ENCODE measurements at places on chromosomes 6 and 20.

DNA sequence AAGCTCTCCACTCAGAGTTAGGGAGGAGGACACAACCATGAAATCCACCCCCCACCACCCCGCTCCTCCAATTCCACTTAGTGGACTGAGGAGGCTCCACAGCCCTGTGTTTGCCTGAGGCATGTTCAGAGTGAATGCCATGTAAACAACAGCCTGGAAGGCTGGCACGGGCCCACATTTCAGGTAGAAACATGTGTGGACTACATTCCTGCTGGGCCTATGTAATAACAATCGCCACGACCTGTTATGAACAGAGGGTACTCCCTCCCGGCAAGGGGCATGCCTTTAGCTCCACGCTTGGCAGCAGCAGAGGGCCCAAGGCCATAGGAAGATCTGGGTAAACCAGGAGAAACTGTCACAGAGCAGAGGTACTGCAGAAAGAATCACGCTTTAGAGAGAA lies 65.5 kb downstream of the ISM1 start:
- DNase-seq, result no peak

- no peak for DNase-seq
Observed at GRCh38 chr6:115958958-115959357, 101.7 kb downstream of the FRK start.

- no peak for DNase-seq
Observed at GRCh38 chr20:7327810-7328209, 560.3 kb downstream of the BMP2 start.

- DNase-seq, result no peak
Observed at GRCh38 chr6:164838068-164838615, 471.3 kb downstream of the C6orf118 start.

DNA sequence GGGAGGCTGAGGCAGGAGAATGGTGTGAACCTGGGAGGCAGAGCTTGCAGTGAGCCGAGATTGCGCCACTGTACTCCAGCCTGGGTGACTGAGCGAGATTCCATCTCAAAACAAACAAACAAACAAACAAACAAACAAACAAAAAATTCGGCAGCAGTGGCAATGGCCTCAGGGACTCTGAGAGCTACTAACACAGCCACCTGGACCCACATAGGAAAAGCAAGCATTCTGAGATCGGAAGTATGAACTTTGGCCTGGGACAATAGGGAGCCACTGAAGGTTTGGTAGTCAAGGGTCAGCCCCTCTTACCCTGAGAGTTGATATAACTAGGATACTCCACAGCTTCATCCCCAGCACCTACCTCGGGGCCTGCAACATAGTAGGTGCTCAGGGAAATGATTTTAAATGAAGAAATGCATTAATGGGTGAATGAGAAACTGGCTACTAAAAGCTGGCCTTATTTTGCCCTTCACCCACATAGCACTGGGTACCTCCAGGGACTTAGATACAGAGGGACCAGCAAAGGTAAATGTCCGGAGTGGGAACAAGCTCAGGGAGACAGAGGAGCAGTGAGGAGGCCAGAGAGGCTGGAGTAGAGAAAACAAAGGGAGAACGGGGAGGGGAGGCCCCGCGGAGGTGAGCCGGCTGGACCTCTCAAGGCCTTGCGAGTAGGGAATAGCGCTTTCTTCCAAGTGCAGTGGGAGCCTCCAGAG lies 46.6 kb upstream of the PTGIS start:
- DNase-seq, result no peak

DNA sequence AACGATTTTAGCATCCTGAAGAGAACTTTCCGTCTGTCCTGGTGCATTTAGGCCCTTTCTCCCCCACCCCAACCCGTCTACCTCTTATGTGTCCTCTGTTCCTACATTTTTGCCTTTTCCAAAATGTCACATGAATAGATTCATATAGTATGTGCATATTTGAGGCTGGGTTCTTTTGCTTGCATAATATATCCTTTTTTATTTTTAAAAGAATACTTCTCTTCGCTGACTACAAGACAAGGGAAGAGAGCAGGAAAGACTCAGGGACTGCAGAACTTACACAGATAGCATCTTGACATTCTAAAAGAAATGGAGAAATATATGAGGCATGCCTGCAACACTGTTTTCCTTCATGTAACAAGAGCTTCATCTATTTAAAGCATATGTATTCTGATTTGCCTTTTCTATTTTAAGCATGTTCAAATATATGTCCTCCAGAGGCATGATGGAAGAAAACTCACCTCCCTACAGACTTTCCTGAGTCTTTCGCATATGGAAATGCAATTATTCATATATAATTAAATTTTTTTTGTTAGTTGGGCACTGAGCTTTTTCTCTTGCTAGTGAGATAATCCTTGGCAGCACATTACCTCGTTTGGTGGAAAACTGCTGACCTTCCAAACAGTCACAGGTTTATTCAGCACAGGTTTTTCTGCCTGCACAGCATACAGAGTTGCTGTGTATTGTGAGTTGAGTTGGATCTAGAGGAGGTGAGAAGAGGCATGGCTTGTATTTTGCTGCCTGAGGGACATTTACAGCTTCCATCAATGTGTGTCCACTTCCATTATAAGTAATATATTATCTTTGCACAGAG lies 170.0 kb downstream of the AKAP7 start:
- no peak for DNase-seq

- no peak for DNase-seq
Observed at GRCh38 chr6:12974551-12974950, 258.0 kb downstream of the PHACTR1 start.

DNA sequence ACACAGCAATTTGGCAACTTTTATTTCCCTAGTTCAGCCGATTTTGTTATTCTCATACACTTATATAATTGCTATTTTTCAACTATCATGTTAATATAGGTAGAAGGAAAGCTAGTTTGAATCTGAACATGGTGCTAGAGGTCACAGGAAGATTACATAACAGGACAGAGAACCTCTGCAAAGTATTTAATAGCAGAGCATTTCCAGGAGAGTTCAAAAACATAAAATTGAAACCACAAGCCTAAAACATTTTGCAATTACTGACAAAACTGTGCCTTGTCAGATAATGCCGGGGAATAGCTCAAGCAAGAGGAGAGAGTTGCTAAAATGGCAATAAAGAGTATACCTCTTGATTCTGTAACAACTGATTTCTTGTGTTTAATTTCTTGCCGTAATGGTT lies 70.8 kb downstream of the TFAP2B start:
- DNase-seq, result no peak

- no peak for DNase-seq
Observed at GRCh38 chr20:25259788-25260254, 11.9 kb downstream of the PYGB start.

DNA sequence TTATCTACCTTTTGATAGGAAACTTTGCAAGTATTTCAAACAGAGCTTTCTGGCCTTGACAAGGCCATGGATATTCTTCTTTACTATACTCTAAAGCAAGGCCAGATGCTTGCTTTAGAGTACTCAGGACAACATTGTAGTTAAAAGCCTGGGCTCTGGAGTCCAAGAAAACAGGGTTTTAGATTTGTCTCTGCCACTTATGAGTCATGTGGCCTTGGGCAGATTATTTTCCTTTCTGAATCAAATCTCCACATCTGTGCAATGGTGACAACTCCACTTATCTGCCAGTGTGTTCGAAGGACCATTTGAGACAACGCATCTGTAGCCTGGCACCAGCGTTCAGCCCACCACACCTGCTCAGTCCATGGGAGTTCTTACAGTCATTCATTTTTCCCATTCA lies 265.9 kb upstream of the RIN2 start:
- DNase-seq, result no peak

GRCh38 chr6:87766211-87766610 lies 64.2 kb upstream of the AKIRIN2 start:
- DNase-seq, result no peak

DNA sequence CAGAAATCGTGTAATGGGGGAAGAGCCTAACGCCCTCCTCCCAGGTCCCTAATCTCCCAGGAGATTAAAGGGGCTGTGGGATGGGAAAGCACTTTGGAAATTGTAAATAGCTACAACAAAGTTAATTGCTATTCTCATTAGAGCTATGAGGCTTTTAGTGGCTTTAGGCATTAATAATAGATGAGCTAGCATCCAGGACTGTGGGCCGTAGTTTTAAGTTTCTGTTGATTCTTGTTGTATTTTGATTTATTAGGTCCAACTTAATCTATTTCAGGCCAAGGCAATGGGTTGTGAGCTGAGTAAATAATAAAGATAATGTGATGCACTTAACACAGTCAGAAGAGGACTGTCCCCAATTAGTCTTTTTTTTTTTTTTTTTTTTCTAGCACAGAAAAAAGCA lies 67.7 kb downstream of the ANKRD6 start:
- DNase-seq, result peak; percentile 36

GRCh38 chr6:154447954-154448353 lies 62.5 kb downstream of the CNKSR3 start:
- DNase-seq, result no peak

GRCh38 chr6:72746276-72746675 lies 124.4 kb downstream of the KCNQ5 start:
- DNase-seq, result no peak

DNA sequence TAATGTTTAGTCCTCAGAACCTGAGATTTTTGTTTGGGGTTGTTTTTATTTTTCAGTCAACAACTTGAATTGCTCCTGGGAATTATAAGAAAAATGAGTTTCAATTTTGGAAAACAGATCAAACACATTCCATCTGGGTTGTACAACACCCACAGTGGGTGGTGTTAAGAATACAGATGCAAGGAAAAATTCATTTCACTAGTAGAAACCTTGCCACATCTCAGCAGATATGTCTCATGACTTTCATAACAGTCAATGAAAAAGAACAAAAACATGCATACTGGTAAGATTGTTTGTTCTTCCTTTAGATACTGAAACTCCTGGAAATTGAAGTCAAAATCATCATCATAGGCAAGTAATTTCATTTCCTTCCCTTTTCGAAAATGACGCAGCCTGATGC lies 78.9 kb downstream of the MOXD1 start:
- DNase-seq, result no peak

- no peak for DNase-seq
Observed at GRCh38 chr20:40416274-40416673, 272.8 kb downstream of the MAFB start.

DNA sequence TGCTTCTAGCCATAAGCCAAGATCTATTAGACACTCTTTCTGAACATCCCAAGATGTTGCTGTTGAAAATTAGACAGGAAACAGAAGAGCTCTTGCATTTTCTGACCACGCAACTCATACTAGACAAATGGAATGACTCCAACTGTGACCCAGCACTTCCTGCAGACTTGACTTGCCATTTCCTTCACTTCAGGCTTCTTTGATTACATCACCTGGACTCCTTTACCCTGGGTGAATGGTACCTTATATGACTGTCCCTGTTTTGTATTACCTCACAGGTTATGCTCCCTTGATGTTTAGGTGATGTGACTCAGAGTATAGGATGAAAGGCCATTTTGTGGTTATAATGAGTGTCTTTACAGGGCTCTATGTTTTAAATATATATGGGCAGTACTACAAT lies 236.1 kb downstream of the BMP2 start:
- DNase-seq, result no peak

DNA sequence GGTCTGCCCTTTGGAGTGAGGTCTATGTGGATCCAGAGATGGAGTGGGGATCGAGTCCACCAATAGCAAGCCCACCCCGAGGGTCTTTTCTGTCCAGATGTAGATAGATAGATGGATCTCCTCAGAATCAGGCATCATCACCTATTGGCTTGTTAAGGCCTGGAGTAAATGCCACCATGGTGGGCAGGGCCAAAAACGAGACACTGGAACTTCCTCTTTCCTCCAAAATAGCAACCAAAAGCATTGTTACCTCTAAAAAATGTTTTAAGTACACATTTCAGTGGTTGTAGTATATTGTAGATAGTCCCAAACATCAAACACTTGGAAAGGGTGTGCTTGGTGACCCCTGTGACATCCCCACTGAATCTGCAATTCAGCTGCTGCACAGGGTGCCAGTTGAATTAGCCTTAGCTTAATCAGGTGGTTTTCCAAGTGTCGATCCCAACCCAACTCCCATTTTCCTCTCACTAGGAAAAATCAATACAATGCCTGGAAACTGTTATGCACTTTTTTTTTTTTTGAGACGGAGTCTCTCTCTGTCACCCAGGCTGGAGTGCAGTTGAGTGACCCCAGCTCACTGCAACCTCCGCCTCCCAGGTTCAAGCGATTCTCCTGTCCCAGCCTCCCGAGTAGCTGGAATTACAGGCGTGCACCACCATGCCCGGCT lies 35.0 kb upstream of the NELFCD start:
- no peak for DNase-seq

GRCh38 chr20:9311132-9311531 lies 203.3 kb upstream of the LAMP5 start:
- no peak for DNase-seq

GRCh38 chr6:109328629-109329028 lies 53.6 kb downstream of the CD164 start:
- DNase-seq, result no peak

- no peak for DNase-seq
Observed at GRCh38 chr6:138955262-138955661, 32.8 kb downstream of the REPS1 start.

DNA sequence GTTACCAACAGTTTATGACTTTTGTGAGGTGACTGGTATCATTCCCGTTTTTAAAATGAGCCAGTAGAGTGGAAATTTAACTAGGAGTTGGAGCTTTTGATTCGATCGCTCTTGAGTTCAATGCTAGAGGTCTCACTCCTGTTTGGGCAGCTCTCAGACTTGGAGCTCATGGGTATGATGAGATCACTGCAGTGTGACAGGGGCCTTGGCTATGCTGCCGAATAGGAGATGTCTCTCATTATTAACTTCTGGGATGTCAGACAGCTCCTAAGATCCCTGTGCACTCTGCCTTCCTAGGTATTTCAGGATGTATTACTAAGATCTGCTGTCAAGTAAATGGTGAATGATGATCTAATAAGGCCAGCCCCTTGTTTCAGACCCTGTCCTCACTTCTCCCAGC lies 20.4 kb downstream of the AKAP12 start:
- DNase-seq, result no peak

DNA sequence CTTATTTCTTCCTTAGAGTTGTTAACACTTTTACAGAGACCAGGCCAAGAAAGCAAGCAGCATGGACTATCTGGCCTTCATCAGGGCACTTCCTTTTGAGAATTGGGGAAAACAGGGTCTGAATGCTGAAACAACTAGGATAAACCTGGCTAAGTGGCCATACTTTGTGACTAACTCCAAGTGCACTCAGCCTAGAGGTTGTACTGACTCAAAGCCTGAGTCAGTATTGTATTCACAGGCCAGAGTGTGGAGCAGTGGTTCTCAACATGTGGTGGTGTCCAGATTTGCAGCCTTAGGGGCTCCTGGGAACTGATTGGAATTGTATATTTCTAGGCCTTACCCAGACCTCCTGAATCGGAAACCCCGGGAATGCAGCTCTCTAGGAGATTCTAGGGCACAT lies 20.1 kb downstream of the SEC23B start:
- no peak for DNase-seq

DNA sequence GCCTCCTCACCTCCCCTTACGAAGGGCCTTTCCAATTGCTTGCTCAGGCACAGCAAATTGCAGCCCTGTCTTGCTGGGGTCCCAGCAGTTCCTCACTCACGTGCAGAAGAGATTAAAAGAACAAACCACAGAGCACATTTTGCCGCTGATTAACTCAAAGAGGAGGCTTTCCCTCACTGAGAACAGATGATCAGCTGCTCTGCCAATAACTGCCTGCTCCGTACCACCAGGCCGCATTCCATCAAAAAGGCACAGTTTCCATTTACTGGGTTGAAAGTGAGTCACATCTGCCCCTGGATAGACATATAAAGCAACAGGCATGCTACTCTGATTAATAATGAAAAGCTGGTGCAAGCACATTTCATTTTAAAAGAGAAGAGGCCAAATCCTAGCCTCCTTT lies 446.8 kb downstream of the PTPRT start:
- no peak for DNase-seq

Measured in NCI-H2081 treated with DMSO at 0.1 percent for 48 hours (cell line).